Esophagus muscularis mucosa (tissue), 4 donors: ENCODE measurements at places on chromosomes 1 and 21. TPM values are rescaled to one million over a fixed set of nuclear protein-coding genes. Genes with fewer than 3 reads are reported as not detected.

Gene CA6
- total RNA-seq, result not detected

DNA sequence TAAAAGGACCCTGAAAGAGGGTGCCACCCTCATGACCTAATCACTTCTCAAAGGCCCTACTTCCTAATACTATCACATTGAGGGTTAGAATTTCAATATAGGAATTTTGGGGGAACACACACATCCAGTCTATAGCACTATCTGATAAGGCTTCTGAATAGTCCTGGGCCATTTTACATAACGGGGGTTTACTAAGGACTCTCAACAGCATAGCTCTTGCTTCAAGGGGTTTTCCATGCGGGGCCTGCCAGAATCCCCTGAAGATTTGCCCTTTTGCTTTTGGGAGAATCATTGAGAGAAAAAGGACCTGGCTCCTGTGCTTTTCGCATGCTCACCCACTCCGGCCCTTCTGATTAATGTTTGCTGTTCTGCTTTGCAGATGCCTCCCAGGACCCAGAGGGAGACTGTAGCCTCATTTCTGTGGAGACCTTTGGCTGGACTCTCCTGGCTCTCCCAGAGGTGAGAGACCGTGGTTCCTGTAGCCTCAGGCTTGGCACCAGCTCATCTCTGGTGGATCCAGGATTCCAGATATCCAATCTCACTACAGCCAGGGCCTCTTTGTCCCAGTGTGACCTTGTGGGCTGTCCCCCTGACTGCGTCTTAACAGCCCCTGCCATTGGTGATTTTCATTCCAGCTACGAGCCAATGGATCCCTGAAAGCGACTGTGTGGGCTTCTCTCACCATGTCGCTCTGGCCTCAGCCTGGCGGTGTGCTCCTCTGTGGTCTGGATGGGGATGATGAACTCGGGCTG is 72.6 kb downstream of the DDR2 start:
- no peak for DNase-seq

DNA sequence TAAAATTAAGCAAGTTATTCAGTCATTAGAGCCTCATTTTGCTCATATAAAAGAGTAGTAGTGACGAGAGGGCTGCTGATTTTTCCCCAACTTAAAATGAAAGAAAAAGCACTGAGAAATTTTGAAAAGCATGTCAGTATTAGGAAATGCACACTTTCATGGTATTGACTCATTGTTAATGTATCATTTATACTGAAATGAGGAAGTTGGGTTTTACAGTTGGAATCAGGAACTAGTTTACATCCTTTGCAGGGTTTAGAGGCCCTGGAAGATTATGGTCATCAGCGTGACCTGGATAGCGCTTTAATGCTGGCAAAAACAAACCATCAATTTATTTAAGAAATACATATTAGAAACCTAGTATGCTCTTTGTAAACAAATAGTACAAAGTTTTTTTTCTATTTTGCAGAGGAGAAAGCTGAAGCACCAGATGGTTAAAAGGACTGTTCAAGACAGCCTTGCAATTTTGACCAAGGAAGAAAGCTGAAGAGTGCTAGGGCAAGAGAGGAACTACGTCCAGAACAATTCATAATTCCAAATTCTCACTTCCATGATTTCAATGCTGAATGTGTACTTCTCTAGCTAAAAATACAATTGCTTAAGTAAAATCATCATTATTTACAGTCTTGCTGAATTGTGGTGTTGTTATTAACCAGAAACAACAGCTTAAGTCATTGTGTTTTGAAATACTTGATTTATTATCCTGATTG is 94.8 kb upstream of the SGIP1 start:
- DNase-seq, result no peak

GRCh38 chr1:93584261-93585003 is 97.2 kb downstream of the BCAR3 start:
- DNase-seq, result no peak

- no peak for DNase-seq
Measured at GRCh38 chr1:32869923-32870614, 643 bp downstream of the FNDC5 start.

DNA sequence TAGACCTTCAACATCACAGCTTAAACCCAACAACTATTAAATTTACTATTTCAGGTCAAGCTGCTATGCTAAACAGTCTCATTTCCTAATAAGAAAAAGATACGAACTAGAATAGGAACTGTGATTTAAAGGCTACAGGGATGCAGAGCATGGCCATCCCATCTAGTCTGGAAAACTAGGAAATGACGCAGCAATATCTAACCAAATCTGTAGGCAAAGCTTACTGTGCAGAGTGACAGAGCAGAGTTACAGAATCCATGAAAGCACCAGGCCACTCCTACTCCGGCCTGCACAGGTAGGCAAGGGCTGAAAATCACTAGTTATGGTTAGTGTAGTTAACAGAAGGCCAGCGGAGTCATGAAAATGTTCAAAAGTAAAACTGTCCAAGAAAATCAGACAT is 2.1 kb downstream of the HLCS start:
- DNase-seq, result no peak

Gene TTC39A
- 2.5 TPM for total RNA-seq

DNA sequence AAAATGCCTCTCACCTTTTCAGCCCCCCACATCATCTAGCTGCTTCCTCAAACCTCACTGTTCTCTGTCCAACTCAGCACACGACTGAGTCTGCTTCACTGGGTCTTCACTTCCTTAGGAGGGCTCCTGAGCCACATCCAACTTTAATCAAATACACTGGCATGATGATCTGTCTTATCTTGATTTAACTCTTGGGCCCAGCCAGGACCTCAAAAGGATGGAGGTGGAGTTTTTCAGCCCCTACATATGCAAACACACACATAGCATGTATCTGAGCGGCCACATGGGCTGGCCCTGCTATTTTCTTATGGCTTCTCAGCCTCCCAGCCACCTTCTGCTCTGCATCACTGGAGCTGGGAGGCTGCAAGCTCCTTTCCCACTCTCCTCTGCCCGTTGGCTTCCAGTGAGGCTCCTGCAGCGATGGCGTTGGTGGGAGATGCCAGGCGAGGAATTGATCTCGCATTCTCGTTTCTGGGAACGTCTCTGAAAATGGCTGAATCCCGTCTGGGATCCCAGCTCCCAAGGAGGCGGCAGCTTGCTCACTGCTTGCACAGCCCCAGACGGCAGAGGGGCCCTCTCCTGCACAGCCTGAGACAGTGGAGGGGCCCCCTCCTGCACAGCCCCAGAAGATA is 1.8 kb upstream of the PRXL2B start:
- DNase-seq, result no peak

DNA sequence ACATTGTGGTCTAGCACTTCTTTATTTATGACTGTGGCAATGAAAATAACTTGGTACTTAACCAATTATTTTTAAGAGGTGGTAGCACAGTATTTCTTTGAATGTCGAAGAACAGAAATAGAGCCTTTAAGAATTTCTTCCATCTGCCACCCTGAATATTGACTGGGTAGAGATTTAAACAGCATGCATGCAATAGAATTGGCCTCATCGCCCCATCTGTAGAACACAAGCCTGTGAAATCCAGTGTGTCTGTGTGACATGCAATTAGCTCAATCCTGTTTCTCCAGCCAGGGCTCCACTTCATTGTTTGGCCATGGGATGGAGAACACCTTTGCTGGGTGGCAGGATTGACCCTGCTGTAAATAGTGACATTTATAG is 17.1 kb upstream of the KLHDC8A start:
- DNase-seq, result peak; percentile 66

- DNase-seq, result no peak
Measured at GRCh38 chr1:31624309-31624708, 6.8 kb downstream of the HCRTR1 start.
